ENCODE measurements at places on chromosomes 16 and 17.

DNA sequence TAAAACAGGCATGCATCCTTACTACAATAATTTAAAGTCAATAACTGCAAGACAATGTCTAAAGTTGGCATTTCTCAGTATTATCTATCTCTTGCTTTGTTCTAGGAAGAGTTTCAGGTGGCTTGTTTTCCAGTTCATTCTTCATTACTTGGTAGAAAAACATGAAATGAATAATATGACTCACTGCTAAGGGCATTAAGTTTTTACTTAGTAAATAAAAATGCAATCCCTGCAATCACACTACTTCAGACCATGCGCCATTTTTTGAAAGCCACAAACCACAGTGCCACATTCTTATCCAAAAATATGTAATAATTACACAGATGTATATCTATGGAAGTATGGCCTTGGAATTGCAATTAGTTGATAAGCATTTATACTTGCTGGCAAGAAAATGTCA is 55.4 kb downstream of the CREBBP start:
- DNase-seq = no peak

DNA sequence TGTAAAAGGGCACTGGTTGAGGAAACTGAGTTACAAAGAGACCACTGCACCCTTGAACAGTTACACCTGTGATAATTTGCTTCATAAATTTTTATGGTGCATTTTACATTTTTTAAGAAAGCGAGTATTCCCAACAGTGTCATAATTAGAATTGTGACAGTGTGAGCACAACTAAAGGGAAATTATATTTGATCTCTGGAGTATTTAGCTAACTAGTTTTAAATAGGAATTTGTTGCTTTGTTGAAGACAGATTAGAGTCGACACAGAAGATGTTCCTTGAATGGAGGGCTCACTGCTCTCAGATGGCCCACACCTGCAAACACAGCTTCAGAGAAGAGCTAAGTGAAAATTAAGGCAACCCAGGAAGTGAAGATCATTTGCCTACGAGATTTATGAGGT is 555.0 kb upstream of the GOT2 start:
- no peak for DNase-seq

DNA sequence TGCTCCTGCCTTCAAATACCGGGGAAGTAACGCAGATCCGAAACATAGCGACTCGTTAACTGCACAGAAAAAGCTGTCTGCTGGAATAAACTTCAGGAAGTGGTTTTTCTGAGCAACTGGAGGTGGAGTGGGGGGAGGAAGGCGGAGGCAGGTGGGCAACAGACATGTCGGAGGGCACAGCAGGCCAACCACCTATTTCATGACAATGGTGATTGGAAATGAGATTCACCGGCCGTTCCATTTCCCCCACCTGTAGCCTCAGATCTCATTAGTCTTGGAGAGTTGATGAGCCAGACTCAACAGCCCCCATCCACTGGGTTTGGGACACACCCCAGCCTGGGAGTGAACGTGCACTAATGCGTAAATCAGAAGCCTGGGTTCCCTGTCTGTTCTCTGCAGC is 7.7 kb upstream of the PECAM1 start:
- DNase-seq = no peak

- DNase-seq = no peak
Observed at GRCh38 chr16:53546988-53547391, 44.0 kb upstream of the AKTIP start.

- no peak for DNase-seq
Observed at GRCh38 chr17:7589891-7590691, at the start of gene SOX15. TSS of gene SOX15 (minus strand) at chr17:7590094. CDS start at chr17:7589676, 418 bp downstream.

DNA sequence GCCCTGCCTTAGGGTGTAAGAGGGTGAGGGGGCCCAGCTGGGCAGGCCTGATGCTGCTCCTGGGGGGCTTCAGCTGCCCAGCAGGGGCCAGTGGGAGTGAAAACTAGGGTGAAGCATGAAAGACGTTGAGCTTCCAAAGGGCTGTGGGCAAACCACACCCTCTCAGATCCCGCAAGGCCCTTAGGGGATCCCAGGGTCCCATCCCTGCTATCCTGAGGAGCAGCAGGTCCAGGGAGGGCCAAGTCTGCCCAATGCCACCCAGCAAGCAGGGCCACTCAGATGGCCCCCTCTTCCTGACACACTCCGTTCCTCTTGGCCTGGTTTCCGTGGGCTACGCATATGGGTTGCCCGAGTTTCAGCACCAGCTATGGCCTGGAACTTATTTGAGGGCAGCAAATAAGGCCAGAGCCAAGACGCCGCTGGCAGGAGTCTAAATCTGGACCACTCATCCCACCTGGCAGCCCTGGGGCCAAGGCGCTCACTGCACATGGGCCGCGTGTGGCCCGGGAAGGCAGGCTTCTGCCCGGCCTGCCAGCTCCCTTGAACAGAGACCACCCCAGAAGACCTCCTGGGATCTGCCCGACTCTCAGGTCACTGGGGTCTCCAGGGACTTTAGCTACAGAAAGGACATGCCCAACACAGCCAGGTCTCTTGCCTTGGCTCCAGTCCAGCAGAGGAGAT is 4.2 kb downstream of the ATP2A3 start:
- no peak for DNase-seq

DNA sequence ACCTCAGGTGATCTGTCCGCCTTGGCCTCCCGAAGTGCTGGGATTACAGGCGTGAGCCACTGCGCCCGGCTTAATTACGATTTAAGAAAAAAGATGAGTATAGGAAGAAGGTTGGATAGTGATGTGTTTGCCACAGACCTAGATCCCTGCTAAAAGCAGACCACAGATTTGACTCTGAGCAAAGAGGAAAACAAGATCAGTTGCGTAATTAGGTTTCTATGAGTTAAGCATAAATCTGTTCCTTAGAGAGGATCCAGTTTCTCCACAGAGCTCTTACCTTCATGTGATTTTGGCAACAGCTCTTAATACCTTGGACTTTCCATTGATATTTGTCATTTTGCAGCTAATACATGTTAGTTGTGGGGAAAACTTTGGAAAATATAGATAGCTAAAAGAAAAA is 31.1 kb downstream of the CDH1 start:
- DNase-seq = no peak

GRCh38 chr16:74560912-74561311 is 46.0 kb downstream of the GLG1 start:
- no peak for DNase-seq

DNA sequence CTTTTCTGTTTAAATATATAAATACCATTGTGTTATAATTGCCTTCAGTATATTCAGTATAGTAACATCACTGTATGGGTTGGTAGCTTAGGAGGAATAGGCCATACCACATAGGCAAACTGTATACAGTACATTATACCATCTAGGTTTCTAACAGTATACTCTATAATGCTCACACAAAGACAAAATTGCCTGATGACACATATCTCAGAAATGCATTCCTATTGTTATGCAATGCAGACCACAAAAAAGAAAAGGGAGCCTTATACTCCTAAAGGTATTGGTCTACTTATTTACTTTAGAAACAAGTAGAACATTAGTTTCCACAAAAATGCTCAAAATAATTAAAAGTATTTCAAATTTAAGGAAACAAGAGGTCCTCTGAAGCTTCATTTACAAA is 47.9 kb downstream of the SETD6 start:
- DNase-seq = no peak

- no peak for DNase-seq
Observed at GRCh38 chr17:82836823-82837357, 2.9 kb downstream of the ZNF750 start.

- peak; percentile 31 for DNase-seq
Observed at GRCh38 chr16:70476272-70477020, 22.1 kb downstream of the FCSK start.

DNA sequence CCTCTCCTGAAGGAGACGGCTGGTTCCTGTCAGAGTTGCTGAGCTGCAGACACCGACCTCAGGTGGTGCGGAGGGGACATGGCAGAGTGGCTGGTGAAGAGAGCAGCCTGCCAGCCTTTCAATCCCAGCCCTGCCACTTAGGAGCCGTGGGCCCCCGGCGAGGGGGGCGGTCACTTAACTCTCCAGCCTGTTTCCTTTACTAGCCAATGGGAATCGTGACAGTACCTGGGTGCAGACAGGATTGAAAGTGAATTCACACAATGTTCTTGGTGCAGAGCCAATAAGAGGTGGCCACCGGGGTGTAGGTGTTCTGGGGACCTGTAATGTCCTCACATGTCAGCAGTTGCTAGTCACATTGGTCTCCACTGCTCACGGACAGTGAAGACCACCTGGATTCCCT is 13.5 kb downstream of the ACE start:
- no peak for DNase-seq

DNA sequence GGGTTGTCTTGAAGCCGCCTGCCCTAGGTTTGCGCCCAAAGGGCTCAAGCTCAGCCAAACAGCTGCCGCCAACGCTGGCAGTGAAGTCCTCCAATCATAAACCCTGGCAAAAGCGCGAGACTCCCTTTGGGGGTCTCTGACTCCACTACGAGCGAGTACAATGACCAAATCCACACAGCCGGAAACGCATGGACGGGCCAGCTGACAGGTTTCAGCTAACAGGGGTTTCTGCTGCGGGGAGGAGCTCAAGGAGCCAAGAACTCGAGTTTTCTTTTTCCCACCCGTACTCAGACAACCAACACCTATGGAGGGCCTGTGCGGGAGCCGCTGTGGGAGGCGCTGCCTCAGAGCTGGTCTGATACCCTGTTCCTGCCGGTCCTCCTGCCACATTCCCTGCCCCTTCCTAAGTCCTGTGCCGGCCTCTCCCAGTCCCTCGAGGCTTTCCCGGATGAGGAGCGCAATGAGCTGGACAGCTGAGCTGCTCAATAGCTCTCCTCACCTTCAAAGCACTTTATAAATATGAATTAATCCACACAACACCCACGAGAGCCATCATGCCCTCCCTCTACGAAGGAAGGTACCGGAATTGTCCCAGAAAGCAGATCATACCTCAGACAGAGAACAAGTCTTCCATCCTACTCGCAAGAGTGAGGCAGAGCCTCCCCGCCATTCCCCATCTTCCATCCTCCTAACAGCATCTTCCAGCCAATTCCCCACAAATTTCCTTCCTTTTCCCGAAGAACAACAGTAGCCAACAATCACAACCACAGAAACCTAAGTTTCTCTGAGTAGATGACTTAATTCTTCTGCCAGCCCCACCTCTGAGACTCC is 6.1 kb downstream of the ABR start:
- DNase-seq = no peak

GRCh38 chr16:23357761-23358290 is 55.7 kb downstream of the SCNN1B start:
- no peak for DNase-seq

- no peak for DNase-seq
Observed at GRCh38 chr16:29226782-29227181, 179.7 kb downstream of the NPIPB11 start.

- no peak for DNase-seq
Observed at GRCh38 chr17:83080579-83080857, 1.1 kb downstream of the METRNL start.

GRCh38 chr16:84836967-84837366 is 17.2 kb downstream of the CRISPLD2 start:
- no peak for DNase-seq

GRCh38 chr16:5349670-5350517 is 252.3 kb upstream of the EEF2KMT start:
- DNase-seq = no peak

- DNase-seq = peak; percentile 77
Observed at GRCh38 chr16:24255456-24256371, at the start of gene CACNG3. TSS of gene CACNG3 (plus strand) at chr16:24256335. CDS start at chr16:24256755, 420 bp downstream.

DNA sequence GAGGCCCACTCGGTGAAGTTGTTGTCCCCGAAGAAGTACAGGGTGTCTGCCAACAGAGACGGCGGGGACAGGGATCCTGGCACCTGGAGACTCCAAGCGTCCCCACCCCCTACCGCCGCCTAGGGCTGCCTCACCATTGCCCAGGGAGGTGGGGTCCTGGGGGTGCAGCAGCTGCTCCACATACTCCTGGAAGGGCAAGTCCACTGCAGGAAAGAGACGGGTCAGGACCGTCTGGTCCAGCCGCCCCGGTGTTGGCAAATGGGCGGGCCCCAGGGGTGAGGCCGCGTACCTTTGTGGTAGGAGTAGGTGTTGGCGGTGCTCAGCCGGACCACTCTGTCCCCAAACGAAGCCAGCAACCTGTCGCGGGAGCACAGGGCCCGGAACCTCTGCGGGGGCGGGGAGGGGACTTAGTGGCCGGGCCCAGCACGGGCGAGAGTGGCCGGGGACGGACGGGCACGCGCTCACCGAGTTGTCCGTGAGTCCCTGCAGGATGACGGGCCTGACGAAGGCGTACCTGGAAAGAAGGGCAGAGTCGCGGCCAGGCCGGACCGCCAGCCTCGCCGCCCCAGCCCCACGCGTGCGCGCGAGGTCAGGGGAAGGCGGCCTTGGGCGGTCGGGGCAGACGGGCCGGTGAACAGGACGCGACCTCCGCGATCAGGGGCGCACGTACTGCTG is 601 bp downstream of the JMJD8 start:
- DNase-seq = no peak

DNA sequence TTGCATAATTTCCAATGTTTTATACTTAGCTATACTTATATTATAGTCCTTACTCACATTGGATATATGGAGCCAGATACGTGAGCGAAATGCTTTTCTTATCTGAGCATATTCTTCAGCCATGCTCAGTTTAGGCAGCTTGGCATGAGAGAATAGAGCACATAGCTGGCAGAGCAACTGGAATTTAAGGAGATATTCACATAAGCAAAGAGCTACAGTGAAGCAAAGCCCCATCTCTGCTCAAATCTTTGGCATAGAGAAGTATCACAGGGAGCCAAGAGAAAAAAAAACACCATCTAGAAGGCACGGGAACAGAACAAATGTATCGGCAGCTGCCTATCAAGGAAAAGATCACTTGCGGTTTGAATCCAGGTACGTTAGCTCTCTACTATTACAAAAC is 734.2 kb upstream of the KIF2B start:
- no peak for DNase-seq

DNA sequence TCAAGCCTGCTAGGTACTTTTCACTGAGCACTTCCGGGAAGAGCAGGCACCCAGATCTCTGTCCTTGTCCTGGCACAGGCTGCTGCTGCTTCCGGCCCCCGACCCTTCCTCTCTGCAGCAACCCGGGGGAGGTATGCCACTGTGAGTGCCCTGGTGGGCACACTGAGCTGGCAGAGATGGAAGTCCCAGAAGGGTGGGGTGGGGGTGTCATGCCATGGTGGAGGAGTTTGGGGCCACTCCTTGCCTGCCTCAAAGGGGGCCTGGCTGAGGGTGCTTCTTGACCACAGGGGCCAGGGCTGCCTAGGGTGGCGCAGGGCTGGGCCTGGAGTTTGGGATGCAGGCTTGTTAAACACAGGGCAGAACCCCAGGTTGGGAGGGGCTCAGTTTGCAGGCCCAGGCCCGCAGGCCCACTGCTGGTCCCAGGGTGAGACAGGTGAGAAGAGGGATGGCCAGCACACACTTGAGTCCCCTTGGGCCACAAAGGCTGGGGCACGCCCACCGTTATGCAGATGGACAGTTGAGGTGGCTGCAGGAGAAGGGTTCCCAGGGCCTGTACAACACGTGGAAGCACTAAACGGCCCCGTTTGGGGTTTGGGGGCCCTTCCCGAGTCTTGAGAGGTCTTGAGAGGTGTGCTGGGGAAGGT is 8.7 kb downstream of the TMEM235 start:
- DNase-seq = no peak

Measured in MM.1S (cell line).